ENCODE measurements at places on chromosomes 2 and 18.

DNA sequence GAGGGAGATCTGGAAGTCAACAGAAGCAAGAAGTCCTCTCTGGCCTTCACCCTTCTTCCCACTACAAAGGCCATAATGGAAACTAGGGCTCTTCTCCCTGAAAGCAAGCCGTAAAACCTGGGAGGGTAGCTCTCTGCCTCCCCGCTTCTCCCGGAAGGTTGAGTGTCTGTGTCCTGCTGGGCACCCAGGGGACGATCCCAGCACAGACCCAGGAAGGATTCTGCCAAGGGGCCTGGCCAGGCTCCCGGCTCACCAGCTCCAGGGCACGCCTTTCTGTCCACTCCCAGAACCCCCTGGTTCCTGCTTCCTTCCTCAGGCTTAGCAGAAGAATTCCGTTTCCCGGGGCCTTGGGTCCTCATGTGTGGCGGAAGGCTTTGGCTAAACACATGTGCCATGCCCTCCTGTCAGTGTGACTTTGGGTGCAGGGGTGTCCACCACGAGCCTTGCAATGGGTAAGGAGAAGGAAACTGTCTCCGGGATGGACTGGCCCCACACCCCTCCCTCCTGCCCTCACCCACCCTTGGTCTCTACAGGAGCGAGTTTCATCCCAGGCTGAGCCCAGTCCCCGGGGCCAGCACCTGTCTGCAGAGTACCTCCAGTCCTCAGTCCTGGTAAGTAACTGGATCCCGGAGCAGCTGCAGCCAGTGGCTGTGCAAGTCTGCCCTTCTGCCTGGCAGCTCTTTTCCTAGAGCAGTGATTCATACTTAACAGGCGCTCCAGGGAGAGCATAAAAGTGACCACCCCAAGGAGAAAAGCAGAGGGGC, 135.8 kb downstream of the TPO start:
- no peak for DNase-seq

DNA sequence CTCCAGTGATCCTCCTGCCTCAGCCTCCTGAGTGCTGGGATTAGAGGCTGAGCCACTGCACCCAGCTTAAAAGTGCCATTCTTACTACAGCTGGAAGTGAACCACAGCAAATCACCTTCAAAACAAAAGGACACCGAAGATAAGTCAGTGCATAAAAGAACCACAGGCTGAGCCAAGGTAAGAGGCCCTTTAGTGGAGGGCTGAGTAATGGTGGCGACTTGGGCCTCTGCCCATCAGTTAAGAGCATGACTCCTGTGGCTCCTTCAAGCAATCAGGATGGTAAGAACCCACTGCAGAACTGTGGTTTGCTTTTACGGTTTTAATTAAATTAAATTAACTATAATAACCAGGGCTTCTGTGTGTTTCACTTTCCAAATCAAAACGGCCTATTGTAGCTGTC, 75.1 kb downstream of the CTAGE1 start:
- no peak for DNase-seq

DNA sequence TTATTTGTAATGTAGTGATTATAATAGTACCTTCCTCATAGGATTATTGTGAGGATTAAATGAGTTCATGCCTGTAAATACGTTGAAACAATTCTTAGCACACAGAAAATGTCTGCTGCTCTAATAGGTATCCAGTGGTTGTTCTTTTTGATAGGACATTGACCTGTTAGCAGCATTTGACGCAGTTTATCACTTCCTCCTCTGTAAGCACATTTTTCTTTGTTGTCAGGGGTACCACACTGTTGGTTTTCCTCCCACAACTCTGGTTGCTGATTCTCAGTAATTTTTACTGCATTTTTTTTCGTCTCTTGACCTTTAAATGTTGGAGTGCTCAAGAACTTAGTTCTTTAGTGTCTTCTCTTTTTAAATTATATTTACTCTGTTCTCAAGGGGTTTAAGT, 15.4 kb downstream of the PPM1B start:
- DNase-seq, result no peak

- no peak for DNase-seq
These were observed 37.9 kb upstream of the TTR start for GRCh38 chr18:31553800-31554199.

DNA sequence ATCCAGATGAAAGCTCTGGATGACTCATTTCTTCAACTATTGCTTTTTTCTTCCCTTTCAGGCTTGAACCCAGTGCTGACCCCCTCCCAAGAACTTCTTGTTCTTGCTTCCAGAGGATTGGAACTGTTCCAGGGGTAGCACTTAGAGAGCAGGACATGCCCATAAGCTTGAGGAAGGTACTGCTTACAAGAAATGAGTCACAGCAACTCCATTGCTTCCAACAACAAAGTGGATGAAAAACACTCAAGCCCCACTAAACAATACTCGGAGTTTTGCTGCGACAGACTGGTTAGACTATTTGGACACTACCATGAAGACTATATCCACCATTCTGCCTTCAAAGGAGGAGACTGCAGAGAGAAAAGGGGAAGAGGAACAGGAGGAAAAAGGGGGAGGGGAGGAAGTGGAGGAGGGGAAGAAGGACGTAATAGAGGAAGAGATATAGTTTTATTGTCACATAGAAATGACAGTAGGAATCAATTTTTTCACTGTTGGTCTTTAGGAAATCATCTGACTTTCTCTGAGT, 1.6 kb upstream of the EPC2 start:
- DNase-seq, result no peak

GRCh38 chr18:37494406-37494805, 71.2 kb downstream of the CELF4 start:
- DNase-seq, result no peak

DNA sequence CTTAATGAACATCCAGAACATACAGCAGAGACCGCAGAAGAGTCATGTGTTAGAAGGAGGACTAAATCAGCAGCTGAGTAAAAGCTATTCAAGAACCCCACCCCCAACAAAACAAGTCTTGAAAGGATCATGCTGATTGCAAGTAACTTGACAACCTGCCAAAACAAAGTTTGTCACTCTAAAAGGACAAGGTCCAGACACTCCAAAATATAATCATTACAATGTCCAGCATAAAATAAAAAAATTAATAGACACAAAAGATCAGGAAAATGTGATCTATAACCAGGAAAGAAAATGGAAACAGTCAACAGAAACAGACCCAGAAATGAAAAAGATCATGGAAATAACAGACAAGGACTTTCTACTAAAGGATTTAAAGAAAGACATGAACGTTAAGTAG, 28.5 kb downstream of the CCDC88A start:
- no peak for DNase-seq

DNA sequence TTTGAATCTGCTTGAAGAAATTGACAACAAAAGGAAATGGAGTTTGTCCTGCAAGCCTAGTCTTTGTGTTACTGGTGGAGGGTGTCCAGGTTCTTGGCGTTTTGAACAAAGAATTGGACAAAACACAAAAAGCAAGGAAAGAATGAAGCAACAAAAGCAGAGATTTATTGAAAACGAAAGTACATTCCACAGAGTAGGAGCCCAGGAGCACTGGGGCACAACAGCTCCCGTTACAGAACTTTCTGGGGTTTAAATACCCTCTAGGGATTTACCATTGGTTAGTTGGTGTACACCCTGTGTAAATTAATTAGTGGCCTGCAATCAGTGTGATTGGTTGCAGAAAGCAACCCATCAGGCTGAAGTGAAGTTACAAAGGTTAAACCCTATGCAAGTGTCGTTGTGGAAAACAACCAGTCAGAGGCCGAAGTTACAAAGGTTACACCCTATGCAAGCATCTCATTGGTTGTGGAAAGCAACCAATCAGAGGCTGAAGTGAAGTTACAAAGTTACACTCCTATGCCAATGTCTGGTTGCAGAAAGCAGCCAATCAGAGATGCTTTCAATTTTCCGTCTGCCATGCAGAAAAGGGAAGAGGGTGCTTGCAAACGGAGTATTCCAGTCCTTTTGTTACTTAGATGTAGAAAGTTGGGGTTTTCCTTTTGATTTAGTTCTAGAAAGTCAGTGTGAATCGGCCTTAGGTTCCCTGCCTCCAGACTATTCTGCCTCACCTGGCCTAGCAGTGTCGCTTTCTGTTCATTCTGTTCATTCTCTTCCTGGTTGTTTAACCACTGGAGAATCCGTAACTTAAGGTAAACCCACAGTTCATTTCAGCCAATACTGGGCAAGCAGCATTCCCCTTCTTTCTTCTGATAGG, 47.6 kb upstream of the PTH2R start:
- no peak for DNase-seq
